Calu3 (cell line): ENCODE measurements at places on chromosomes 4 and X.

DNA sequence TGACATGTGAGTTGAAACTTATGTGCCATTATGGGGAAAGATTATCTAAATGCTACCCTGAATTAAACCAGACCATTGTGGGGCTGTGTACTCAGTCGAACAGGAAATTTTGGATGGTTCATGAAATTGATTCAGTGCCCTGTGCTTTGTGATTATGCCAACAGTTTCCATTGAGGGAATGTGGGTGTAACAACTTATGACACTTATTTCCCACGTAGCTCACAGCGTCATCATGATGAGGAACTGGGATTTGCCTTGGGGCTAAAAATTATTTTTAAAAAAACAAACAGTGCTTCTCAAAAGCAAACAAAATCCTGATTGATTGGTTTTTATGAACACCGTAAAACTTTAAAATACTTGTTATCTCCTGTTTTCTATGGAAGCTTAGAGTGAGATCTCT lies 8.3 kb upstream of the CLTRN start:
- H3K4me3 ChIP-seq = no peak overlapping the region
- no peaks in the 10 kb centered on the region for H3K27me3 ChIP-seq
- H3K4me1 ChIP-seq = peaks cover 7% of the 10 kb centered on the region
- no peaks in the 10 kb centered on the region for H3K36me3 ChIP-seq
- no peak overlapping the region for H3K27ac ChIP-seq
- DNase-seq = no peak

DNA sequence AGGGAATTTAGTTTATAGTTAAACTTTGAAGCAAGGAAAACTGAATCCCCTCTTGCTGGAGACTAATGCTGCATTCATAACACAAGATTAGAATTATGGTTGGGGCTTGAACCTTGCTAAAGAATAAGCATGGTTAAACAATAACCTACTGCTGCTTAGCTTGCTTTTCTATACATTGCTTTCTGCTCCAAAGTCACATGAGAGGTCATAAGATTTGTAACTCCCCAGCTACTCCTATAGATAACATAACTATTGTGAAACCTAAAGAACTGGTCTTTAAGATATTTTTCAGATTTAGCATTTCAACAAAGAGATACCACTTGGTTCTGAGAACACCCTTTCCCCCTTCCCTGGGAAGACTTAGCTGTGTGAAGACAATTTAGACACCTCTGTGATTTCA lies 17.1 kb upstream of the HADH start:
- H3K27ac ChIP-seq = no peak overlapping the region
- no peak for DNase-seq
- H3K4me1 ChIP-seq = no peaks in the 10 kb centered on the region
- H3K27me3 ChIP-seq = no peaks in the 10 kb centered on the region
- no peak overlapping the region for H3K4me3 ChIP-seq

GRCh38 chrX:41029332-41029731 lies 55.9 kb upstream of the USP9X start:
- H3K27ac ChIP-seq = no peak overlapping the region
- H3K27me3 ChIP-seq = no peaks in the 10 kb centered on the region
- H3K36me3 ChIP-seq = no peaks in the 10 kb centered on the region
- no peaks in the 10 kb centered on the region for H3K4me1 ChIP-seq
- no peak for DNase-seq

- no peak overlapping the region for H3K4me3 ChIP-seq
- DNase-seq = no peak
- no peaks in the 10 kb centered on the region for H3K36me3 ChIP-seq
- H3K27ac ChIP-seq = no peak overlapping the region
- no peaks in the 10 kb centered on the region for H3K4me1 ChIP-seq
- no peaks in the 10 kb centered on the region for H3K27me3 ChIP-seq
Measured at GRCh38 chr4:100366213-100366612, 151.6 kb downstream of the EMCN start.

DNA sequence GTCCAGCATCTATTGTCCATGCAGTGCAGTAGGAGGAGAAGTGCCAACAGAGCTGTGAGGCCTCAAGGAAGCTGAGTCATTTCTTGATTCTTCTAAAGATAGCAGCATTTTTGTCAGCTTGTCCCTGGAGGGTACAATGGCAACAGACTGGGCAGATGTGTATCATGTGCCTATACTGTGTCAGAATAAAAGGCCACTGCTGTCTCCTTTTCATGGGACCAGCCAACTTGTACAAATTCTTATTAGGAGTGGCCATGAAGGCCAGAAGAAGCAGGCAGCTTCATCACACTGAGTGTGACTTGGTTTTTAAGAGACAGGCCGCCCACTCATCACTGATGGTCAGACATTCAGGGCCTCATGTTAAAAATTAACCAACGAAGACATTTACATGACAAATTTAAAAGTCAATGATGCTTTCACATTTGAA lies 185.0 kb upstream of the FAM241A start:
- no peaks in the 10 kb centered on the region for H3K36me3 ChIP-seq
- H3K27me3 ChIP-seq = no peaks in the 10 kb centered on the region
- H3K4me3 ChIP-seq = no peak overlapping the region
- no peak overlapping the region for H3K27ac ChIP-seq

DNA sequence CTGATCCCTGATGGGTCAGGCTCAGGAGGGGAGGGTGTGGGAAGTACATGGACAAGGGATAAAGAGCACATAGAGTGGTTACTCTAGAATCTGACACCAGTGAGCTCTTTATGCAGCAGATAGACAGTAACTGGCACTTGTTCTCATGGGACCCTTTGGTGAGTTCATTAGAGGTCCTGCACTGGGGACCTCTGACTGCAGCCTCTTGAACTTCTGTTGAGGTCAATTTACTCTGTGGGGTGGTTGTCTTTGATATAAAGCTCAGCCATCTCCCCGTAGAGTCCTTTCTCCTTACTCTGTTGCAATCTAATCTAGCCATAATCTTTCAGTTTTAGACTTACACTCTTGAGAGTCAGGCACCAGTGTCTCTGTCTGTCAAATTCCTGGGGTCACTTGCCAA lies 222.4 kb downstream of the GPAT3 start:
- H3K4me1 ChIP-seq = no peaks in the 10 kb centered on the region
- DNase-seq = no peak
- no peak overlapping the region for H3K4me3 ChIP-seq
- H3K36me3 ChIP-seq = no peaks in the 10 kb centered on the region
- H3K27ac ChIP-seq = no peak overlapping the region
- H3K27me3 ChIP-seq = no peaks in the 10 kb centered on the region

DNA sequence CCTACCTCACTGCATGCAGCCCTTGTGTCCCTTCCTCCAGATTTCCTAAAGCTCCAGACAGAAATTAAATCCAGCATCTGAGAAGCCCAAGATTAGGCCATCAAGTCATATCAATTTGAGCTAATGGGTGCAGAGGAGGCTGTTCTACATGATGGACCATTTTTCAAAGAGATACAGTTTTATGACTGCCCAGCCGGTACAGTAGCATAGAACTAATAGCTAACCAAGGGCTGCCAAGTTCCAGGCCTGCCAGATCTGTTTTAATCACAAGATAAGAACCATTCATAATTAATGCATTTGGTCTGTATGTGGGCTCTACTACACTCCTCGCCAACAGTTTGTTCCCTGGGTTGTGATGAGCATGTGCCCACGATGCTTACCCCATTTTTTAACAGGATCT lies 73.9 kb upstream of the PLAC1 start:
- H3K27ac ChIP-seq = no peak overlapping the region
- no peaks in the 10 kb centered on the region for H3K36me3 ChIP-seq
- H3K4me3 ChIP-seq = no peak overlapping the region
- H3K27me3 ChIP-seq = peaks cover 14% of the 10 kb centered on the region

DNA sequence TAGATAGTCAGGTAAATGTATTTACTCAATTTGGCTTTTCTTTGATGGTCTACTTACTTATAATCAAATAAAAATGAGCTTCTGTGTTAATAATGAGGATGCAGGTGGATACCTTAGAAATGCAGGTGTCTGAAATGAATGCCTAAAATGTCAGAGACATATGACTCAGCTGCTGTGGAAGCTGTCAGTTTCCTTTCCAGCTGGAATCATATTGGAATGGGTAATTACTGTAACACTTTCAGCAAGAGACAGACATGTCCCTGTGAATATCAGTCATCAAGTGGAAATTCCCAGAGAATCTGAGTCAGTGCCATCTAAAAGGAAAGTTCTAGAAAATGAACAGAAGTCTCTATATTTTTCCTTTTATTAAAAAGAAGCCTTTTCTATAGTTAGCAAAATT lies 783.0 kb upstream of the AADAT start:
- no peak overlapping the region for H3K27ac ChIP-seq
- H3K27me3 ChIP-seq = no peaks in the 10 kb centered on the region
- H3K4me1 ChIP-seq = no peaks in the 10 kb centered on the region
- no peaks in the 10 kb centered on the region for H3K36me3 ChIP-seq

DNA sequence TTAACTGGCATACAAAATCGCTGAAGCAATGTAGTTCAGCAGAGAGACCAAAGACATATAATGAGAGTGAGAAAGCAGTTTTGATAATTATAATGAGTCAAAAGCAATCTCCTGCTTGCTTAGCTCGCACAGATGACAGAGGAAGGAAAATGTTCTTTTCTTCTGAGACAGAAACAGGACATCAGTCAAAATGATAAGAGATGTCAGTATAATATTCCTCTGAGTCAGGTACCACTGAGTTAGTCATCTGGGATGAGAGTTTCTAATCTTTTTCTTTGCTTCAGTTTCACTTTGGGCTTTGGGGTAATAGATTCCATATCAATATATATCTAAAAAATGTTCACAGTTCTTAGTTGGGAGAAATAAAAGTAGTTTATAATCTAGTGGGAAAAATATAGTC lies 387.2 kb downstream of the PCDH7 start:
- no peaks in the 10 kb centered on the region for H3K36me3 ChIP-seq
- H3K4me3 ChIP-seq = no peak overlapping the region
- H3K27ac ChIP-seq = no peak overlapping the region
- H3K27me3 ChIP-seq = peaks cover 16% of the 10 kb centered on the region

- no peaks in the 10 kb centered on the region for H3K4me1 ChIP-seq
- peak within 1 kb of the TSS; percentile 99 for H3K27ac ChIP-seq
- H3K4me3 ChIP-seq = peak within 1 kb of the TSS; percentile 98
- DNase-seq = peak; percentile 46
- peaks cover 25% of the 10 kb centered on the region for H3K36me3 ChIP-seq
Measured at GRCh38 chr4:139301821-139302611, at the start of gene NDUFC1. Gene NDUFC1, minus strand, starts transcription at chr4:139302477. Its CDS starts 6,679 bp downstream, at chr4:139295798.

DNA sequence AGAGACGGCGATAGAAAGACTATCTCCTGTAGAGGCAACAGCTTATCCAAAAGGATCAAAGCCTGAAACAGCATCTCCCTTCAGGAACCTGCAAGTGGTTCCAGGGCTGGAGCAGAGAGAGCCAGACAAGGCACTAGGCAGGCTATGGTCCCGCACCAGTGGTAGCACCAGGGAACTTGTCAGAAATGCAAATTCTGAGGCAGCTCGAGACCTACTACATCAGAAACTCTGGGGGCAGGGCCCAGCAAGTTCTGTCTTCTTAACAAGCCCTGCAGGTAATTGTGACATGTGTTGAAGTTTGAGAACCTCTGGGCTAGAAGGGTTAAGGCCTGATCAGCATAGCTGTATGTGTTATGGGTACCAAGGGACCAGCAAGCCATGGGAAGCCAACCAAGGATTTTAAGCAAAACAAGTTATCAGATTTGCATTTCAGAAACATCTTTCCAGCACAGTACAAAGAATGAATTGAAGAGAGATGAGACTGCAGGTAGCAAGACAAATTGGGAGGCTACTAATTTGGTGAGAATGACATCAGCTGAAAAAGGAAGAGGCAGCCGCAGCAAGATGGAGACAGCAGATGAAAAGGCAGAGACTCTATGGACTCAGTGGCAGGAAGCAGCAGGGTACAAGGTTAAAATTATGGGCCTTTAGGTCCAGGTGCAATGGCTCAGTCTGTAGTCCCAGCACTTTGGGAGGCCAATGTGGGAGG lies 139.7 kb downstream of the TSPAN5 start:
- no peak overlapping the region for H3K27ac ChIP-seq
- peaks cover 13% of the 10 kb centered on the region for H3K4me1 ChIP-seq
- DNase-seq = no peak
- H3K4me3 ChIP-seq = no peak overlapping the region
- no peaks in the 10 kb centered on the region for H3K36me3 ChIP-seq

- no peaks in the 10 kb centered on the region for H3K27me3 ChIP-seq
- peak overlapping the region; percentile 1 for H3K27ac ChIP-seq
- peaks cover 5% of the 10 kb centered on the region for H3K36me3 ChIP-seq
- peak; percentile 21 for DNase-seq
Measured at GRCh38 chr4:36235306-36235705, 9.0 kb downstream of the ARAP2 start.

DNA sequence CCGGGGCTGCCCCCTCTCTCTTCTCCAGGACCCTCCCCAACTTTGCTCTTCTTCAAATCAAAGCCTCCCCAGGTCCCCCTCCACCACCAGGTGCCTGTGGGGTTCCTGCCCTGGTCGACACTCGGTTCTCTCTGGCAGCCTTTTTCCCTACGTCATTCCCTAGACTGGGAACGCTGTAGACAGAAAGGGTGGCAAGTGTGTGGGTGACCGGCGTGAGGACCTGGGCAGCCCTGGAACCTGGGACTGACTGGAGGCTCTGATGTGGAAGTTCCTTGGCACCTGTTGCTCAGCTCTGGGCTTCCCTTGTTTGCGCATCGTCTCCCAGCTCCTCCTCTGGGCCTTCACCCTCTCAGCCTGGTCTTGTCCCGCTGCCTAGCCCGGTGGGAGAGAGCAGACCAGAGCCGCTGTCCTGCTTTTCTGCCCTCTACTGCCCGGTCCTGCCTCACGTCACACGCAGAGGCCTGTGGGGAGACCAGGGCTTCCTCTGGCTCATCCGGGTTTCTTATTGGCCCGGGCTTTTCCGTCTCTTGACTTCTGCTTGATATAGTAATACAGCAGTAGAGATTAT lies 1.3 kb downstream of the TACC3 start:
- peak overlapping the region; percentile 91 for H3K27ac ChIP-seq
- peaks cover 85% of the 10 kb centered on the region for H3K36me3 ChIP-seq
- DNase-seq = no peak

GRCh38 chr4:60945641-60946040 lies 254.5 kb upstream of the ADGRL3 start:
- DNase-seq = no peak
- H3K4me3 ChIP-seq = no peak overlapping the region
- no peaks in the 10 kb centered on the region for H3K36me3 ChIP-seq

- no peaks in the 10 kb centered on the region for H3K27me3 ChIP-seq
- H3K36me3 ChIP-seq = no peaks in the 10 kb centered on the region
- H3K4me3 ChIP-seq = no peak overlapping the region
- no peaks in the 10 kb centered on the region for H3K4me1 ChIP-seq
- H3K27ac ChIP-seq = no peak overlapping the region
- no peak for DNase-seq
Measured at GRCh38 chr4:62618042-62618441, 1417.9 kb downstream of the ADGRL3 start.

DNA sequence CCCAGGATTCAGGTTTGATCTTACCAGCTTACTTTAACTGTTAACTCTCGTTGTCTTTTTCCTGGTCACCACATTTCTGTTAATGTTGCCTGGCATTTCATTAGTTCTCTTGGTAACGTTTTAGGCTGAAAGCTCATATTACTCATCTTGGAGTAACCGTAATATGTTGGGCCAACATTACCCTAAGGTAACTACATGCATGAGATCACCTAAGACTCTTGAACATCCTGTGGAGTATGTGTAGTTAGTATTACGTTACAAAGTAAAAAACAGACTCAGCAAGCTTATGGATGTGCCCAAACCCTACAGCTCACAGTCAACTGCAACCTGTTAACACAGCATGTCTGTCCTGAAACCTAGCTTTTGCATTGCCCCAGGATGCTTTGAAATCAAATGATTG lies 203.3 kb upstream of the HS3ST1 start:
- no peaks in the 10 kb centered on the region for H3K27me3 ChIP-seq
- DNase-seq = no peak
- H3K4me1 ChIP-seq = peaks cover 94% of the 10 kb centered on the region
- peaks cover 39% of the 10 kb centered on the region for H3K36me3 ChIP-seq
- H3K4me3 ChIP-seq = no peak overlapping the region

- peaks cover 10% of the 10 kb centered on the region for H3K4me1 ChIP-seq
- H3K27ac ChIP-seq = no peak overlapping the region
- DNase-seq = peak; percentile 34
- H3K27me3 ChIP-seq = peaks cover 3% of the 10 kb centered on the region
- no peak overlapping the region for H3K4me3 ChIP-seq
Measured at GRCh38 chrX:134718105-134718965, 60.1 kb upstream of the PLAC1 start.
